Spleen (tissue), 13 donors: ENCODE measurements at places on chromosomes 5 and 9. TPM values are rescaled to one million over a fixed set of nuclear protein-coding genes. Genes with fewer than 3 reads are reported as not detected.
A peak's percentile ranks its signal among the peaks of the same experiment; 100 is the strongest.

DNA sequence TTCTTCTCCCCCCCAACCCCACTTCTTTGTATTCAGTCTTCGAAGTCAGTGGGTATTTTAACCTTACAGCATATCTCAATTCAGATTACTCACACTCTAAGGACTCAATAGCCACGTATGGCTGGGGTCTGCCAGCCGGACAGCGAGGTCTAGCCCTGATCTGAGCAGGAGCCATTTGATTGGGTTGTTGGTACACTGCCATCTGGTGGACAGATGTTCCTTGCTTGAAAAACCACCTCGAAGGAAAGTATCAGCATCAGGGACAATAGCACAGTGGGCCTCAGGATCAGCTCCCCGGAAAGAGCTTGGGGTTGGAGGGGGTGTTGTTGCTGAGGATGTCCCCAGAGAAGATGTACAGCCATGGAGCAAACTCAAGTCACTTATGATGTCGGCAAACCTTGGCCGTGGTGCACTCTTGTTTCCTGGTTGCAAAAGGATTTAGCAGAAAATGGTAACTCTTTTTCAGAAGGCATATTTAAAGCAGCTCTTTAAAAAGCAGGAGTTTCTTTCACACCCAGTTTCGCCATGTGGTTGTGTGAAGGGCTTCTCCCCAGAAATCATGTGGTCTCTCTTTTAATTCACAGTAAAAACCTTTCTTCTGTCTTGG is 31.7 kb upstream of the KCNMB1 start:
- peak; percentile 58 for DNase-seq
- H3K27me3 ChIP-seq = no peaks in the 10 kb centered on the region
- H3K4me3 ChIP-seq = no peak overlapping the region
- H3K36me3 ChIP-seq = no peaks in the 10 kb centered on the region
- no peak overlapping the region for H3K27ac ChIP-seq

RASGRF2 gene
- 1.6 TPM for polyA plus RNA-seq

PTPRD gene
- polyA plus RNA-seq = 0.10 TPM

BARHL1 gene
- not detected for polyA plus RNA-seq
